ENCODE measurements at places on chromosomes 2 and 18.

- no peak for DNase-seq
These were observed 51.3 kb upstream of the ZNF397 start for GRCh38 chr18:35189510-35189909.

DNA sequence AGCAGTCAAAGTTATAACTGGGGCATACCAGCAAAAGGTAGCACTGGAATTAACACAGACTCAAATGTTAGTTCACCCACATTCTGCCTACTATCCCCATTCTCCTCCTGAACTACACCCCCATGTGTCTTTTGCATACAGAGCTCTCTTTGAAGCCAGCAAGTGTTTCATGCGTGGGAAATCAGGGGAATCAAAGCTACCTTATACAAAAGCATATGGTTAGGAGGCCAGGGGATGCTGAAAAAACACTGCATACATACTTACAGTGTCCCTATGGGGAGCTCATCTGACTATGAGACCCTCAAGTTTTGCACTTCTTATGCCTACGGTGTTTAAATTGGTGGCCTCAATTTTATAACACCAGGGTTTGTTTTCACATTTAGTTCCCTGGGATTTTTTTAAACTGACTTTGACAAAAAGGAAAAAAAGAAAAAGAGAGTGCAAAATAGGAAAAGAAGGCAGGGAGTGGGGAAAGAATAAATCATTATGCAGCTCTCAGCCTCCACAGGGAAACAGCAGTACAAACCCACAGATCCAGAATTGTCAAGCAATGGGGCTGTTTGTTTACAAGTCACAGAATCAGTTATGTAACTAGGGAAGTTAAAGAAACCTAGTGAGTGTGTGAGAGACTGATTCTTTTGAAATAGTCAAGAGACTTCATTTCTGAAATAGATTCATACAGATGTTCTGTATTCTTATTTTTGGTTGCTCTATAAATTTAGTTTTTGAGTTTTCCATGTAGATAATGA, 20.1 kb upstream of the PPP3R1 start:
- DNase-seq, result no peak

DNA sequence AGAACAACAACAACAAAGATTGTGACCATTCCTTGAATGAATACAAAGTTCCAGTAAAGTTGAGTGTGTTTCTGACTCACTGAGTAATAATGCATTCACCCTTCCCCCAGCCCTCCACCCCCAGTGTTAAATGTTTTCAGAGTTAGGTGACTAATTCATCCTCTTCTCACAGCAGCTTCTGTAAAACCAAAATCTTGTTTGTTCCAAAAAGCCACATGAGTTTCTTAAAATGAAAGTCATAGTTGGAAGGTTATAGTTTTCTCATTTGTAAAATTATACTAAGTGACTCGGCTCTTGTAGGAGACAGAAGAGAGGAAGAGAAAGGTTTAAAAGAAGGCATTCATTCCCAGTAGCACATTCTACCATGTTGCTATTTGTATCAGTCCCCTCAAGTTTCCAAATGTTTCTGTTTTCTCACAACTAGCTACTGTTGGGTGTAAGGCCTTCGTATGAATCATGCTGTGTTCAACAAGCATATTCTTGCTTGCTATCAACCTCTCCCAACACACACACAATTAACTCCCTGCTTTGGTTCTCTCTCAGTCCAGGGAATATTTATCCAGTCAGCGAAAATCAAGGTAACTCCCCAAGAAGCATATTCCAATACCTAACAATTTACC, 75.3 kb downstream of the MBD2 start:
- DNase-seq, result no peak

GRCh38 chr2:73089270-73090030, 17.9 kb upstream of the SFXN5 start:
- no peak for DNase-seq

DNA sequence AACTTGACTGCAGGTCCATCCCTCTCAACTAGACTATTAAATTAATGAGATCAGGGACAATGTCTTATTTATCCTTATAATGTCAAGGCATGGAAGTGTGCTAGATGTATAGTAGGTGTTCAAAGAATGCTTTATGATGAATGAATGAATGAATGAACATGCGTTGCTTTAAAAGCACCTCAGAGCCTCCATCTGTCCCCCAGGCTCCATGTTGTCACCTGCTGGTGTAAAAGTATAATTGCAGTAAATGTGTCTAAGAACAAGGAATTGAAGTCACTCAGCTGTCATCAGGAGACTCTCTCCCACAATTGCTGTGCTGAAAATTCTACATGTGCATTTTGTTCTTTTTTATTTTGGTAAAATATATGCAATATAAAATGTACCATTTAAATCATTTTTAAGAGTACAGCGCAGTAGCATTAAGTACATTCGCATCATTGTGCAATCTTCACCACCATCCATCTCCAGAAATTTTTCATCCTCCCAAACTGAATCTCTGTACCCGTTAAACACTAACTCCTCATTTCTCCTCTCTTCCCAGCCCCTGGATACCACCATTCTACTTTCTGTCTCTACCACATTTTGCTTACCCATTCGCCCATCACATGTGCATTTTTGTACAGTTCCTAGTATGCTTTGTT, 52.6 kb downstream of the GNAL start:
- no peak for DNase-seq

DNA sequence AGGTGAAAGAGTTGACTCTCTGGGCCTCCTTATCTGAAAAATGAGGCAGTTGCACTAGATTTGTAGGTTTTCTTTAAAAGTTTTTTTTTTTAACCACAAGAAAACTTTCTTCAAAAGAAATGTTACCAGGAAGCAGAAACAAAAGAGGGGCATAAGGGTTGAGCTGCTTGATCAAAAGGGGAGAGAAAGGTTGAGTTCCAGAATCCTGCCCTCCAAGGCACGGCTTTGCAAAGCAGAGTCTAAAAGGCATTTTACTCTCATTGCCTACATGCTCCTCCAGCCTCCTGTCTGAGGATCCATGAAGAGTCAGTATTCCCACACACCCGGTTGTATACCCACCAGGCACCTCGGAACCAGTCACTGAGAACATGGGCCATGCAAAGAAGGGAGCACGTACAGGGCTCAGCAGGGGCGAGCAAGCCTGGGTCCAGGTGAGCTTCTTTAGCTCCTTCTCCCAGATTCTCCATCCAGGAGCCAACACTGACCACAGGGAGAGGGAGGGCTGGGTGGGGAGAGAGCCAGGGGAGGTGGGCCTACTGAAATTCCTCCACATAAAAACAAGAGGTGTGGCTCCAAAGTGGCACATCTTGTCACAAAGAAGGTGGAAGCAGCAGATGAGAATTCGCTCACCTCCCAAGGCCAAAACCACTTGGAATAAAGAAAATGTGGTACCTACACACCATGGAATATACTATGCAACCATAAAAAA, 116.0 kb upstream of the EPC2 start:
- no peak for DNase-seq

DNA sequence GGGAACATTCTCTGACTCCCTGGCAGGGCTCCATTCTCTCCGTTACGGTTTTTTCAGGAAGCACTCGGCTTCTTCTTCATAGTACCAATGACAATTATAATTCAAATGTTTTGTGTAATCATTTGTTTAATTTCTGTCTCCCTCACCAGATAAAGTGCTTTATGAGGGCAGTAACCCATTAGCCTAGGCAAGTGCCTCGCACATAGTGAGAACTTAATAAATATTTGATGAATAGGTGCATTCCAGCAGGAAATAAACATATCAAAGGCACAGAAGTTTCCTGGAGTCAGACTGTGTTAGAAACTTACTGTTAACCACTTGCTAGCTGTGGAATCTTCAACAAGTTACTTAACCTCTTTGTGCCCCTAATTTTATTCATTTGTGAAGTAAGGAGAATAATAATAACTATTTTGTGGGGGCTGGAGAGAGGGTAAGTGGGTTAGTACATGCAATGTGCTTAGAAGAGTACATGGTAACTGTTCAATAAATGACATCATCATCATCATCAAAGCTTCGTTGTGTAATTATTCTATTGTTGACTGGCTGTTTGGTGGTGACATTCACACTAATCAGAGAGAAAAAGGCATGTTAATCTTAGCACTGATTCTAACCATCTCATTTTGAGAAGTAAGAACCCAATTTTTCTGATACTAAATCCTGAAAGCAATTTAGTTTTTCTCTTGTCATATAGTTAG, 352.3 kb downstream of the INSIG2 start:
- no peak for DNase-seq

DNA sequence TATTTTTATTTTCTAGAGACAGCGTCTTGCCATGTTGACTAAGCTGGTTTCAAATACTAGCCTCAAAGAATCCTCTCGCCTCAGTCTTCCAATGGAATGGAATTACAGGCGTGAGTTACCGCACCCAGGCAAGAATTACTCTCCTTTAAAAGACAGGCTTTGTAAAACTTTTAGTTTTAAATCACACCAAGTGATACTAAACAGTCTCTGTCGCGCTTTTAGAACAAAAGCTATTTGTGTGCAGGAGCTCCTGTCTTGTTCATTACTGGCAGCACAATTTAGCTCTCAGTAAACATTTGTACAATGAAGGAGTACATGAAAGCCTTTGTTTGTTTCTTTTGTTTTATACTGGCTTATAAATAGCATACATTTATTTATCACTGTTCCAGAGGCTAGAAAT, 1719.2 kb upstream of the PIK3C3 start:
- DNase-seq, result no peak

GRCh38 chr2:172856606-172857005, 121.0 kb downstream of the RAPGEF4 start:
- DNase-seq, result no peak

DNA sequence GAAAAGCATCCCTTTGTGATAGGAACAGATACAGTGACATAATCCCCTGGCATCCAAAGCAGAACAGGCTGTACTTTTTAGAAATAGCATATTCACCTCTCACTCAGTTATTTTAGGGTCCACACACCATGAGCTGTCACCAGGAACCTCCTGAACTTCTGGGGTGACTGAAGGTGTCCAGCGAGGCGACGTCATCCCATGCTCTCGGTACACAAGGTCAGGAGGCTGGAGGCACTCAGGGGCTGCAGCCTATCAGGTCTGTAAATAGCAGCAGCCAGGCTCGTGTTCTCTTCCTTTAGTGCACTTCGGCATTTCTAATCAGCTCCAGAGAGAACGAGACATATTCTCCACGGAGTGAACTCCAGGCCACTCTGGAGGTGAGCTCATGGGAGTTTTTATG, 98.3 kb downstream of the GATA6 start:
- DNase-seq, result no peak

- DNase-seq, result no peak
These were observed 86.3 kb downstream of the R3HDM1 start for GRCh38 chr2:135617501-135618015.

GRCh38 chr2:37769551-37769950, 98.1 kb upstream of the CDC42EP3 start:
- DNase-seq, result no peak

GRCh38 chr18:14930076-14930475, 182.1 kb downstream of the ANKRD30B start:
- DNase-seq, result no peak

DNA sequence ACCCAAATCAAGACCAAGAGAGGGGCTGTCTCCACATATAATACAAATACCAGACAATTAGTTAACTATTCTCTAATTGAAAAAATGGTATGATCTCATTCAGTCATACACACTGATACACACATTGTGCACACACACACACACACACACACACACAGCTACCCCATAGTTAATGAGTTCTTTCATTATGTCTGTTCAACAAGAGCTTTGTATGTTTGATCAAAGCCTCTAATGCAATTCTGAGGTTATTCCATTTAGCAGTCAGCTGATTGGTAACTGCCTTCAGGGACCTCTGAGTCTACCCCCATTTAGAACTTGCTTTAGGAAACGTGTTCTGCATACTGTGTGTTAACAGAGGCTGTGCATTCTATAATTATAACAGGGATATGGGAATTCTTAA, 741.4 kb upstream of the LRRTM4 start:
- DNase-seq, result no peak

- DNase-seq, result no peak
These were observed 7.7 kb downstream of the MDH1 start for GRCh38 chr2:63596401-63596883.

- DNase-seq, result no peak
These were observed 21.8 kb downstream of the SNED1 start for GRCh38 chr2:241020201-241020600.

DNA sequence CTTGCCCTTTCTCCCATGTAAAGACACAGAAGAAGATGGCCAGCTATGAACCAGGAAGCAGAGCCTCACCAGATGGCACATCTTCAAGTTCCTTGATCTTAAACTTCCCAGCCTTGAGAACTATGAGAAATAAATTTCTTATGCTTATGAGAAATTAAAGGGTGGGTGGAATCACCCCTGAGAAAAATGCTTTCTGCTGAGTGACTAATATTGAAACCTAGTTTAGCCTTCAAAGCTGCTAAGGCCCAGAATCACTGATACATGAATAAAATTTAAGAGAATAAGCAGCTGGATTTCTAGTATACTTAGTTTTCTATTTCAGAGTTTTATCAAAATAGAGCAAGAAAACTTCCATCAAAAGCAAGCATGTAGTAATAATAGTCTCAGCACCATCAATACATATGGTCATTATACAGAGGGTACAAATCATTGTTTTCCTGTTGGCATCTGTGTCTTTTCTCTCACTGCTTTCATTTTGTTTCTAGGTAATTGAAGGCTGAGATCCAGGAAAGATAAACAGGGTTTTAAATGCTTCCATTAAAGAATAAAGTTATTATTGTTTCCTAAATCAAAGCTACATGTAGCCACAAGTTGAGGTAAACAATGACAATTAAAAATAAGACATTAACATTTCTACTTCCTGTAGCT, 53.3 kb upstream of the COL5A2 start:
- DNase-seq, result no peak

DNA sequence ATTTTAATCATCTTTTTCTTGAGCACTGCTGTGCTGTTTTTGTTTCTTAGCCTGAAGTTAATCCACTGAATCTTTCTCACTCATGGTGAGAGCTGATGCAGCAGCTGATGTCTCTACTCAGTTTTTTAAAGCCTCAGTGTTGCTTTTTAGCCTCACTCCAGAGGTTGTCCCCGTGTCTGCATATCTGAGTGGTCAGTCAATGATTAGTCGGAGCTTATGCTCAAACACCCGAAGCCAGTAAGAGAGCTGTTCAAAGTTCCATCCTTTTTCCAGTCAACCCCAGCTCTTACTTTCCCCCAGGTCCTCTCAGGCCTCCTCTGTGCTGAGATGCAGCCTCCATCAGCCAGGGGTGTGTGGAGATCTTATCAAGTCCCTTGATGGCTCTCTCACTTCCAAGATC, 81.1 kb downstream of the MBOAT2 start:
- no peak for DNase-seq

- no peak for DNase-seq
These were observed 4.6 kb downstream of the SP140 start for GRCh38 chr2:230230087-230230486.

GRCh38 chr18:13544953-13545352, 181.4 kb downstream of the FAM210A start:
- DNase-seq, result no peak

GRCh38 chr2:235494716-235495372, 1.0 kb downstream of the AGAP1 start:
- no peak for DNase-seq

- DNase-seq, result no peak
These were observed 25.2 kb downstream of the CASP8 start for GRCh38 chr2:201285499-201285898.

GRCh38 chr2:204486805-204487204, 58.5 kb upstream of the PARD3B start:
- DNase-seq, result no peak

- DNase-seq, result no peak
These were observed 274.2 kb downstream of the DYSF start for GRCh38 chr2:71727562-71727961.

Data from stimulated activated CD8-positive, alpha-beta memory T cell treated with anti-CD3 and anti-CD28 coated beads, Interleukin-15, amount 100 ng/mL, for 1 hour (primary cell).